ENCODE measurements at places on chromosomes 6 and 20. TPM values are rescaled to one million over a fixed set of nuclear protein-coding genes. Genes with fewer than 3 reads are reported as not detected.

DNA sequence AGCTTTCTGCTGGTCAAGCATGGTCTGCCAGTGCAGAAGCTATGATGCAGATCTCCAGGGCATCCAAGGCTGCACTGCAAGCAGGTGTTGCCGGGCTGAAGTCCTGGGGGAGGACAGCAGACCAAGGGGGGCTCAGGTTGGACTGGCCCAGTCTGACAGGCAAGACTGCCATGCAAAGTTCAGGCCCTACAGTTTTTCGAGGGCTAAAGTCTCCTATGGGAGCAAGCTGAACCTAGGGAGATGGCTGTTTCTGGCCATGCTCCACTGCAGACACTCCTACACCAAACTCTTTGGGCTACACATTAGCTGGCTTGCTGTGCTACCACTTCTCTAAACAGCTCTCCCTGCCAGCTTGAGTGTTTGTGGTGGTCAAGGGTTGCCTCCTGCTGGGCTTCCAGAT is 130.0 kb upstream of the SYNCRIP start:
- DNase-seq = no peak

DNA sequence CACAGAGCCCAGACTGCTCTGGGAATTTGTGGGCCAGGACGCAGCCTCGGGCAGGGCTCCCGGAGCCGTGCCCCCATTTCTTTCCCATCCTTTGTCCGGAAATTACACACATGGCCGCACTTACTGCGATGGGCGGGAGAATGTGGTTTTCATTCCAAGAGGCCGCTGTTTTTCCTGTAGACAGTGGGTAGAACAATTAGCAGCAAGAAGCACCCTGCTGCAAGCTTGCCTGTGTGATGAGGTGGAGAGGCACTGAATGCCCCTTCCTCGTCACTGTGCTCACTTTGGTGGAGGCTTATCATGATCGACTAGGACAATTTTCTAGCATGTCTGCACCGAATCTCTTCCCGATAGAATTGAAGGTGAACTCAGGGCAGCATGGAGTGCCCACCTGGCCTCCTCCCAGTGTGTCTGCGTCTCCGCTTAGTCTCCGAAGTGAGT is 102.8 kb downstream of the DACT2 start:
- DNase-seq = peak; percentile 18

DNA sequence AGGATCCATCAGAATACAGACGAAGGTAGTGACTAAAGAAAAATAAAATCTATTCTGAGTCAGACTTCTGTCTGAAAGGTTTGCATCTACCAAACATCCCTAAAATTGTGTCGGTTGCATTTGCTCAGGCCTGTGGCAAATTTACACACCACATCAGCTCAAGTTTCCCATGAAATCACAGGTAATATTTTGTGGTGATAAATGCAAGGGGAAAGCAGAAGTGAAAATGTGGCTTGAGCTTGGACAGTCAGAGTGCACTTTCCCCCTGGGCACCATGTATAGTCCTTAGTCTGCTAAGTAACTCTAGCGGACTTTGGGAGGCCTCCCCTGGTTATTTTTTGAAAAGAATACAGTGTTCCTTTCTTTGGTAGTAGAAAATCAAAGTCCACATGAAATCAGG is 159.1 kb downstream of the PKHD1 start:
- no peak for DNase-seq

The HSPA1L gene
- 1.4 TPM for total RNA-seq

The ARHGAP40 gene
- not detected for total RNA-seq

The DUSP22 gene
- 17.0 TPM for total RNA-seq
